Lung (tissue), 17 donors: ENCODE measurements at places on chromosomes 13 and 19. TPM values are rescaled to one million over a fixed set of nuclear protein-coding genes. Genes with fewer than 3 reads are reported as not detected.
A peak's percentile ranks its signal among the peaks of the same experiment; 100 is the strongest.

SCAF1 gene
- 22.5 TPM for total RNA-seq

ZAR1L gene
- not detected for total RNA-seq

HDGFL2 gene
- total RNA-seq = 36.5 TPM

SULT2B1 gene
- 10.5 TPM for total RNA-seq

IQCN gene
- 5.5 TPM for total RNA-seq

OR7C1 gene
- not detected for total RNA-seq

ONECUT3 gene
- not detected for total RNA-seq

PGPEP1 gene
- 14.0 TPM for total RNA-seq

ATP1A3 gene
- total RNA-seq = 0.40 TPM

TEAD2 gene
- 31.4 TPM for total RNA-seq

CRLF1 gene
- total RNA-seq = 36.9 TPM

PSG6 gene
- not detected for total RNA-seq

FCER2 gene
- total RNA-seq = 0.43 TPM

PPP1R15A gene
- total RNA-seq = 101 TPM

SYT5 gene
- total RNA-seq = 0.40 TPM

PRX gene
- total RNA-seq = 43.8 TPM

METTL21C gene
- not detected for total RNA-seq

MAP1S gene
- 71.1 TPM for total RNA-seq

POLR1G gene
- total RNA-seq = 8.3 TPM

DNA sequence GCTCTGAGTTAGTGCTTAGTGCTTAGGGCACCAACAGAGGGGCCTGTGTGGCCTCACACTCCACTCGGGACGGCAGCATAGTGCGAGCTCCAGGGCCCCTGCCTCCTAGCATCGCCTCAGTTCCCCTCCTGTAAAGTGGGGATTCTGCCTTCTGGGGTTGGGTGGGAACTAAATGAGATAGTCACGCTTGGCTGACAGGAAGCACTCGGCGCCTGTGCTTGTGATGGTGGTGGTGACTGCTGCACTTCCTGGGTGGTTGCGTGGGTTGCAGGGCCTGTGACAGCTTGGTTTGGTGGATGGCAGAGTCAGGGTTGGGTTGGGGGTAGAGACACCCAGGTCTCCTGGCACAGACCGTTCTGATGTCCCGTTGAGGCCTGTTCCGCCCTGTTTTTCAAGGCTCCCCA is 7.7 kb downstream of the PLEKHF1 start:
- DNase-seq = peak; percentile 5

DNA sequence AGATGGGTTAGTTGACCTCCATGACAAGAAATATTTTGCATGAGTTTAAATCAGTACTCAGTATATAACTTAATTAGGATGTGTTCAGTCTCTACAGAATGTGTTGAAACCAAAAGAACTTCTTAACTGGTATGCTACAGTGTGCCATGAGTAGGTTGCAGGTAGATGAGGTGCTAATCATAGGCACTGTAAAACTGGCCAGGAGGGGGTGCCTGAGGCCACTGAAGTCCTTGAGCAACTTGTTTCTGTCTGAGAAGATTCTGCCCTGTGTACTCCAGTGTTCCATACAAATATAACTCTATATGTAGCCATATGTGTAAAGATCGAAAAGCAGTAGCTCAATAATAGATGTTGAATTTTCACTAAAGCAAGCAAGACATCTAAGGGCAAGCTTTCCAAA is 549.2 kb upstream of the KLF12 start:
- no peak for DNase-seq

GRCh38 chr13:41577436-41577835 is 120.1 kb downstream of the RGCC start:
- peak; percentile 87 for DNase-seq

- DNase-seq = peak; percentile 60
Observed at GRCh38 chr13:77028202-77028601, 1.2 kb upstream of the FBXL3 start.

- DNase-seq = peak; percentile 82
Observed at GRCh38 chr19:6528544-6529121, 2.2 kb upstream of the TNFSF9 start.

DNA sequence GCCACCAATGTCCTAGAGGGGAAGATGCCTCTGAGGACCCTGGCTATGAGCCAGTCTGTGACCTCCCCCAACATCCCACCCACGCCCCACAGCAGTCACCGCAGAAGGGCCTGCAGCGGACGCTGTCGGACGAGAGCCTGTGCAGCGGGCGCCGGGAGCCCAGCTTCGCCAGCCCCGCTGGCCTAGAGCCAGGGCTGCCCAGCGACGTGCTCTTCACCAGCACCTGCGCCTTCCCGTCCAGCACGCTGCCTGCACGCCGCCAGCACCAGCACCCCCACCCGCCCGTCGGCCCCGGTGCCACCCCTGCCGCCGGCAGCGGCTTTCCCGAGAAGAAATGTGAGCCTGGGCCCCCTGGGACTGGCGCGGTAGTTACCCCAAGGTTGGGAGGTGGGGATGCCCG is 30.6 kb downstream of the DPF1 start:
- DNase-seq = no peak

- DNase-seq = peak; percentile 90
Observed at GRCh38 chr19:49502866-49503581, 6.8 kb downstream of the RPS11 start.

- DNase-seq = peak; percentile 35
Observed at GRCh38 chr13:37173214-37173613, 67.8 kb upstream of the CSNK1A1L start.

DNA sequence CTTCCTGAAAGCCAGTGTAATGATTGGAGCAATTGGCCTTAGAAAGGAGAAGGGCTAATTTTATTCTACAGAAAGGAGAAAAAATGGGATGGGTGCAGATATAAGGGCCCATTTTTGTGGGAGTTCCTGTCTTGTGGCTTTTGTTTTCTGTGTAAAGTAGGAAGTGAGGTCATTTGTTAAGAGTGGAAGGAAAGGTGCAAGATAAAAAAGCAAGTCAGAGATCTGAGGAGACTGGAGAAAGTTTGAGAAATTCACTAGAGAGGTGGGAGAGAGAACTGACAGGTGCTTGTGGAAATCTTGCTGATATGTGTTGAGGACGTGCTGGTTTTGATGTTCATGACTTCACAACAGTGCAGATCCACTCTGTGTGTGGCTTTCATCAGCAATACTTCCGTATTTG is 349.4 kb downstream of the DLEU7 start:
- DNase-seq = no peak

GRCh38 chr19:16013851-16014840 is 62.1 kb upstream of the TPM4 start:
- DNase-seq = no peak

GRCh38 chr19:35344511-35345031 is 3.1 kb upstream of the FFAR1 start:
- DNase-seq = no peak

DNA sequence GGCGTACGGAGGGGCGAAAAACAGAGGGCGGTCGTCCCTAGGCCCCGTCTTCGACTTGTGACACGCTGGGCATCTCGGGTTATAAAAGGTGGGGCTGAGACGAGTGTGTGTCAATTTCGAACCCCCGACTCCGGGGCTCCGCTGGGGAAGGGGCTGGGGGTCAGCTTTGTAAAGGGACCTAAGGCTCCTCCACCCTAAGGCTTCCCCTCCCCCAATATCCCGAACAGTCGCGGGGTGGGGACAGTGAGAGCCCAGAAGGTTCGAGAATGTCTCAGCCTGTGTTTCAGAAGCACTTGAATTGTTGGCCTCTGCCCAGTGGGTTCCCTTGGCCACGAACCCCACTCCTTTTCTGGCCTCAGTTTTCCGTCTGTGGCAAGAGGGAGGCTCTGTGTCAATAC is 450 bp downstream of the SELENOW start:
- no peak for DNase-seq

DNA sequence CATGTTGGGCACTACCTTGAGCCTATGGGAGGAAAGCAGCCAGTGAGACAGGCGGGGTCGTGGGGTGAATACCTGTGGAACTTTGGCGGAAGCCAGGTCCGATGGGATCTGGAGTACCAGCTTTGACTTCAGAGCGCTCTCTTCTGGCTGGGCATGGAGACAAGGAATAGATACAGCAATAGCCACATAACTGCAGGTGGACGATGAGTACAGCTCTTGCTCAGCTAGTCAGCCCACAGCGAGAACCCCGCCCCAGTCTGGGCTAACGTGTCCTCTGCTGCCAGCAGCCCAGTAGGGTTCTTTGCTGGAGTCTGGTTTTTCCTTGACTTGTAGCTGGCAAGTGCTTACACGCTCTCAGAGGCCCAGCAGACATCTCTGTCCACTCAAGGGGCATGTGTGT is 83.4 kb downstream of the SIPA1L3 start:
- no peak for DNase-seq

- no peak for DNase-seq
Observed at GRCh38 chr13:44879452-44880058, 109.7 kb downstream of the NUFIP1 start.

GRCh38 chr19:46341937-46342336 is 5.0 kb upstream of the PPP5C start:
- no peak for DNase-seq

DNA sequence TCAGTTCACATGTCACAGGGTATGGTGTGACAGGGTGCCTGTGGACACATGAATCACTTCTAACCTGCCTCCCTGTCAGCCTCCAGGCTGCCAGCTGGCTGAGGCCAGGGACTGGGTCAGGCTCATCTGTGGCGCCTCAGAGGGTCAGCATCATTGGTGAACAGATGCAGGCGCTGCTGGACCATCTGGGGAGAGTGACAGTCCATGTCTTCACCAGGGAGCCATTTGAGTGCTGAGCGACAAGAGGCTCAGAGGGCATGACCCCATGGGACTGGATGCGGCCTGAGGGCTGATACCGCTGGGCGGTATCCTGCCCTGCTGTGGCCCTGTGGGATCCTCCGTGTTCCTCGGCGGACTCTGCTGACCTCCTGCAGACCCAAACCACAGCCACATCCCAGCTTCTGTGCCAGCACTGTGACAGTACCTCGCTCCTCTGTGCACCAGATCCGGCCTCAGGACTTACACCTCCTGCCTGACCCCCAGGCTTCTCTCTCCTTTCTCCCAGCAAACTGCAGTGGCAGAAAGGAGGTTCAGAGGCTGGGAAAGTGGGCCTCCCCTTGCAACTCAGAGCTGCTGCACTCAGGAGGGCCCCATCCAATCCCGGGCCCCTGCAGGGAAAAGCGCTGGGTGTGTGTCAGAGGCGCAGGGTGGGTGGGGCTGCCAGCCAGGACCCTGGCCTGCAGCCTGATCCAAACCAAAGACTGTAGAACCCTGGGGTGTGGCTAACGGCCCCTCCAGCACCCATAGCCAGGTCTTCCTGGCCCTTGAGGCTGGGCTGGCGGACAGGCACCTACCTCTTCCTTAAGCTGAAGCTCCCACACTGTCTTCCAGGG is 10.2 kb downstream of the ACTMAP start:
- no peak for DNase-seq

DNA sequence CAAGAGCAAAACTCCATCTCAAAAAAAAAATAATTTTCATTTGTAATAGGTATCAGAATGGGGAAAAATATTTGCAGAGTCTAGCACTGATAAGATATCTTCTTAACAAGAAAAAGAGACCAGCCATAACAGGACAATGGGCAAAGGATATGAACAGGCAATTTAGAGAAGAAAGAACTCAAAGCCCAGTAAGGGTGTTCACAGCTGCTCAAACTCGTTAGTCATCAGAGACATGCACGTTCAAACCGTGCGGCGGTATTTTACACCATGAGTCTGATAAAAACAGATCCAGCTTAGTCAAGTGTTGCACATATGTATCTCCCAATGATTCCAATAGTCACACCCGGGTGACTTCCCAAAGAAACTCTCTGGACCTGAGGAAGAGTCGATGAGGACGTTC is 13.7 kb upstream of the NCCRP1 start:
- DNase-seq = no peak

DNA sequence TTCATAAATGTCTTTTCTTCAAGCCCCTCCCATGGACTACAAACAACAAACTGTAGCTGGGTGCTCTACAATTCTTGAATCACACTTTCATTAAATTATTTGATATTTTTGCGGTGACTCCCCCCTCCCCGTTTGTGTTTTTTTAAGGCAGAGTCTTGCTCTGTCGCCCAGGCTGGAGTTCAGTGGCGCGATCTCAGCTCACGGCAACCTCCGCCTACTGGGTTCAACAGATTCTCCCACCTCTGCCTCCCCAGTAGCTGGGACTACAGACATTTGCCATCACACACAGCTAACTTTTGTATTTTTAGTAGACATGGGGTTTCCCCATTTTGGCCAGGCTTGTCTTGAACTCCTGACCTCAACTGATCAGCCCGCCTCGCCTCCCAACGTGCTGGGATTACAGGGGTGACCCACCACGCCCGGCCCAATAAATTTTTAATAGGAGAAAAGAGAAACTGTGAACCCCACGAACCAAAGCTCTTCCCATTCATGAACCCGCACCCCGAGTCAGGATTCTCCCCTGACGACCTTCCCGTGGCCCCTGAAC is 703 bp downstream of the ZNF506 start:
- no peak for DNase-seq

GRCh38 chr19:48617146-48617937 is 1.6 kb downstream of the RPL18 start:
- no peak for DNase-seq

DNA sequence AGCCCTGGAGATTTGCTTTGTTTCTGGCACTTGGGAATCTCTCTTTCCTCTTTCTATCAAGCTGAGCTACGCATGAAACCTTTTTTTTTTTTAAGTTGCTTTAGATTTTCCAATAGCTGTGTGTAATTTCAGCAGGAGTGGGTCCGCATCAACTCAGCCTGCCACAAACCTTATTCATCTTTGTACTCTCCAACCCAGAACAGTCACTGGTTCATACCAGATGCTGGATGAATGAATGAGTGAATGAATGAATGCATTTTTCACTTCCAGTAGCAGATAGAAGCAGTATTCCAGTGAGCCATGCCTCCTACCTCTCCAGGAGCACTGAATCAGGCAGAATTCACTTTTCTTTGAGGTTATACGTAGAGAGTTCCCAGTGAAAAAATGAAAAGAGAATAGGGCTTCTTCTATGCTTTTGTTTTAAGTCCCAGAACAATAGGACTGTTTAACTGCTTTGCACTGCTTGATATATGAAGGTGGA is 221.1 kb downstream of the TM9SF2 start:
- DNase-seq = no peak

DNA sequence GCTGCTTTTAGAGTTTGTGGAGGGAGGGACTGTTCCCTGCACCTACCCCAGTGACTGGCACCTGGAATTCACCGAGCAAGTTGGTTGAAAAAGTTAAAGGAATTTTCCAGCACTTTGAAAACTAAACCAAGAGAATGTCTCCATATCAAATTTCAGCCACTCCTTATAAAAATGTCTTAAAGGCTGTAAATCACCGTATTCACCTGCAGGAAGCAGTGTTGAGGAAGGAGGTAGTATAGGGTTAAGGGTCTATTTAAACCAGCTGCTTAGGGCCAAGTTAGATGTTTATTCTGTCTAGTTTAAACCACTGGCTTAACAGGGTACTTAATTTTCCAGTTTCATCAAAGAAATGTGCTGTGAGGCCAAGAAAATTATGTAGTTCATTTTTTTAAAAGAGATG is 3.8 kb upstream of the RAB20 start:
- DNase-seq = peak; percentile 55
